Esophagus squamous epithelium (tissue), 5 donors: ENCODE measurements at places on chromosomes 1 and 21.

GRCh38 chr1:189658381-189658780 is 819.3 kb downstream of the BRINP3 start:
- no peak for DNase-seq

DNA sequence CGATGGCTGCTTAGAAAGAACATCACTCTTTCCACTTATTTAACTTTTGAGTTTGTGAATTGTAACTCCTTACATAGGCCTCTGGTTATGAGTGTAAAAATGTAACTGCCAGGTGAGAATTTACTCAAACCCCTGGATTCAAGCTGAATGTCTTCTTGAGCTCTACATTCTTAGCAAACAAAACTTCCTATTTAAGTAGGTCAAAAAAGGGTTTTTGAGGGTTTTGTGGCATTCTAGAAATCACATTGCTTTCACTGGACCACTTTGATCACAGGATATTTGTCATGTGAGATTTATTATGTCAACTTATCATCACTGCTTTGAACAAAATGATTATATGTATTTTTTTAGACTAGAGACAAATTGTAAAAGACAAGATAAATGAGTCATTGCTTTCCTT is 5.7 kb downstream of the IL23R start:
- DNase-seq: no peak

DNA sequence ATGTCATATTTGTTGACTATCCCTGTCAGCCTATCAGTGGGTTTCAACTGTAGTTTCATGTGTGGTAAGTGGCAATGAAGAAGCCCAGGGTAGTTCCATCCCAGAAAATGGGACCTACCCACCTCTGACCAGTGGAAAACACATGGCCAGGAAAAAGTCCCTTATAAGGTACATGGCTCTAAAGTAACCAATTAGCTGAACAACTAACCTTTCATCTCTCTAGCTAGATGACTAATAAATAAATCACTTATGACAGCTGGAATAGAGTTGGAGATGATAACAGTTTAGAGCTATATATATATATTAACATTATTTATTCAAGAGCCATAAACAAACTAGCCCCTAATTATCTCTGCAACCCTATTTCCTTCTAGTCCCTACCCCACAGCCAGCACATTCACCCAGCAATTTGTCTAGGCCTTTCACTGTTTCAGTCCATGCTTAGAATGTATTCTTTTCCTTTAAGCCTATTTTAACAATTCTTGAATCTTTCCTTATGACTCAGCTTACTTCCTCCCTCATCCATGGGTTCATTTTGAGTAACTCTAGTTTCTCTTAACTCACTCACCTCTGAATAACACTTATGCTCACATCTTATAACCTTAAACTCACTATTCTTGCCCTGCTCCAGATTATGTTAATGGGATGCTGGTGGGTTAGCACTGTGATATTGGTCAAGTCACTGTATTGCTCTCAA is 83.7 kb downstream of the TNFSF18 start:
- no peak for DNase-seq

DNA sequence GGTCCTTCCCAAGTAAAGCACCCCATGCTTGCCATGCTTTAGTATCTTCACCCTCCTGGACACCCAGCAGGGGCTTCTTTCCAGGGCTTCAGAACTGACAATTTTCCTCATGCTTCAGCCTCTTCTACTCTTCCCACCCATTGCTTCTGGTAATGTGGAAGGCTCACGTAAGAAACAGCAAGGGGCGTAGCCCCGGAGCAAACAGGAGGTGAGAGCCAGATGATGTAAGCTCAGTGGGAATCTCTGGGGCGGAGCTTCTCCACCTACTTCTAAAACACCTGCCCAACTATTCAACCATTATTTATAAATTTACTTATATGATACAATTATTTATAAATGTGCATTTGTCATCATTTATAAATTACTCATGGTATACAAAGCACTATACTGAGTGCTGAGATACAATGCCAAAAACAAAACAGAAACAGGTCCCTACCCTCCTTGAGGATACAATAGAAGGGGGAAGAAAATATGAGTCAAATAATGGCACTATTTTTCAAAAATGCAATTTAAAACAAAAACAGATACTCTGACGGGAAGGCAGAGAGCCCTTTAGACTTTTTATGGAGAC is 140.1 kb upstream of the CAMK1G start:
- DNase-seq: no peak

- no peak for DNase-seq
These were observed 69.6 kb upstream of the KRTAP19-8 start for GRCh38 chr21:31107871-31108270.
